Esophagus squamous epithelium (tissue), 5 donors: ENCODE measurements at places on chromosomes 4 and X.
A peak's percentile ranks its signal among the peaks of the same experiment; 100 is the strongest.

GRCh38 chrX:77622672-77623071, 163.3 kb downstream of the ATRX start:
- DNase-seq = no peak
- peaks cover 5% of the 10 kb centered on the region for H3K36me3 ChIP-seq
- H3K27me3 ChIP-seq = no peaks in the 10 kb centered on the region
- H3K4me3 ChIP-seq = no peak overlapping the region
- H3K27ac ChIP-seq = no peak overlapping the region

DNA sequence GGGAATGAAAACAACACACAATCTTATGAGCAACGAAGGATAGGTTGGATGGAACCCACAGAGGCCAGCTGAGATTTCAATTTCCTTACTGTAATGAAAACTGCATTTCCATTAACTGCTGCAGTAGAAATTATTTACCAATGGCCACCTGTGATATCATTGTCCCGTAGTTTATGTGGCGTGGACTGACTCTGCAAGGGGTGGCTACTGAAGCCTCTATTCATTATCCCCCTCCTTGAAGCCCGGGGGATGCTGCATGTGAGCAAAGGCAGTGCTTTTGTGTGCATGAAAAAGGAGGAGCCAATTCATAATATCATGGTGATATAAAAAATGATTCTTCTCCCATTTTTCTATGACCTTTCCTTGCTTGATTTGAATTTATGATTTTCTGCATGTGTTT, 207.8 kb downstream of the PTTG2 start:
- H3K27me3 ChIP-seq = no peaks in the 10 kb centered on the region
- H3K4me3 ChIP-seq = no peak overlapping the region
- peaks cover 23% of the 10 kb centered on the region for H3K4me1 ChIP-seq
- H3K27ac ChIP-seq = no peak overlapping the region

- peak within 1 kb of the TSS; percentile 53 for H3K4me3 ChIP-seq
- H3K36me3 ChIP-seq = no peaks in the 10 kb centered on the region
- H3K27ac ChIP-seq = no peak within 1 kb of the TSS
Measured at GRCh38 chrX:64394874-64395567, at the start of gene MTMR8. TSS of gene MTMR8 (minus strand) at chrX:64395452. CDS start at chrX:64395363, 89 bp downstream.

- H3K4me1 ChIP-seq = peaks cover 10% of the 10 kb centered on the region
- no peaks in the 10 kb centered on the region for H3K36me3 ChIP-seq
- H3K27ac ChIP-seq = no peak overlapping the region
- H3K4me3 ChIP-seq = no peak overlapping the region
Measured at GRCh38 chr4:11198516-11199305, 230.0 kb downstream of the HS3ST1 start.

DNA sequence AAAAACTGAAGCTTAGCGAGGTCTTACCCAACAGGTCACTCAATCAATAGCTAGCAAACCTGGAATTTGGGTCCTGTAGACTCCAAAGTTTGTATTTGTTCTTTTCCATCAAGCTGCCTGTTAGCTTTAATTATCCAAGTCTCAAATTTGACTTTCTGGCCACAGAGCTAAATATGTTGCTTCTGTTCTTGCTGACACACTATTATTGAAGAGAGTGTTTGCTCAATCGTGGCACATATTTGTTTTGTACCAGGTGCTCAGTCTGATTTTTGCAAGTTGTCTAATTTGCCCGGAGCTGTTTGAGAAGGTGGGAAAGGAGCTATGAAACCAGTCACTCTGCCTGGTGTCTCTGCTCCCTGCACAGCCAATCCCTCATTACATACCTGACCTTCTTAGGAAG, 41.7 kb upstream of the FRMD7 start:
- no peak overlapping the region for H3K4me3 ChIP-seq
- H3K27me3 ChIP-seq = no peaks in the 10 kb centered on the region
- H3K36me3 ChIP-seq = no peaks in the 10 kb centered on the region
- H3K4me1 ChIP-seq = no peaks in the 10 kb centered on the region

- no peak overlapping the region for H3K27ac ChIP-seq
- DNase-seq = no peak
- no peaks in the 10 kb centered on the region for H3K27me3 ChIP-seq
Measured at GRCh38 chr4:153143527-153144348, 60.5 kb upstream of the TRIM2 start.

DNA sequence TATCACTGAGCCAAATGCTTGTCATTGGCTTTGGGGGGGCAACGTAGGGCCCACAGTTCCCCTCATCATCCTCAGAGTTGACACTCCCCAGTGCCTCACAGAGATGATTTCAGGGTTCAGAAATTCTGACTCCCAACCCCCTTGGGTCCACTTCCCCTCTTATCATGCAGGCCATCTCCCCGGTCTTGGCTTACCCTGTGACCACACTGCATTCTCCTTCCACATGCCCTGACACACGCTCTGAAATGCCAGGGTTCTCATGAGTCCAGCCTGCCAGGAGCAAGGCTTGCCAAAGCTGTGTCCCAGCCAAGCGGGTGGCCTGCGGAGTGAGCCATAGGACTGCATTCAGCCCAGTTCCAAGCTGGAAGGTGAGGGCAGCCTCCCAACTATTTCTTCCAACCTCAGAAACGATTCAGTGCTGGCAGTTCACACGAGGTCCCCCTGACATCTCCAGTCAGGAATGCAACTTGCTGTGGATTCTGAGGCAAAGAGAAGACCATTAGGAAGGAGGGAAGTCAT, 101.2 kb downstream of the SMIM20 start:
- peak overlapping the region; percentile 50 for H3K27ac ChIP-seq
- DNase-seq = peak; percentile 10
- no peaks in the 10 kb centered on the region for H3K27me3 ChIP-seq
- H3K4me3 ChIP-seq = no peak overlapping the region
- no peaks in the 10 kb centered on the region for H3K4me1 ChIP-seq
- H3K36me3 ChIP-seq = no peaks in the 10 kb centered on the region

GRCh38 chr4:163598028-163598427, 103.5 kb downstream of the TMA16 start:
- H3K4me1 ChIP-seq = no peaks in the 10 kb centered on the region
- no peaks in the 10 kb centered on the region for H3K27me3 ChIP-seq
- H3K27ac ChIP-seq = no peak overlapping the region

DNA sequence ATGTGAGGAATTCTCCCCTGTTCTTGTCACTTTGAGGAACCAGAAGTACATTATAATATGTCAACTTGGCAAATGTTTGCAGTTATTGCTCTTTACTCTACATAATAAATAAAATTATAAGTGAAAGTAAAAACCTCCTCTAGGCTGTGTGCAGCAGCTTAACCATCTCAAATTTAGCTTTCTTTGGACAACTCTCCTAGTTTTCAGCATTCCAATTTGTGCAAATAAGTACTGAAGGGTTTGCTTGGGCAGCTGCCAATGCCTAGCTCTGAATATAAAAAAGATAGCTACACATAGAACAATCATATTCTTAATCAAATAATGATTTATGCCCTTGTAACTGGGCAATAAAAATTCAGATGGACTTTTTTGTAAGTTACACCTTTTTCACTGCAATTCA, 82.5 kb downstream of the GASK1B start:
- no peak overlapping the region for H3K27ac ChIP-seq
- H3K27me3 ChIP-seq = no peaks in the 10 kb centered on the region
- H3K36me3 ChIP-seq = no peaks in the 10 kb centered on the region
- H3K4me1 ChIP-seq = no peaks in the 10 kb centered on the region

- no peak for DNase-seq
- H3K36me3 ChIP-seq = no peaks in the 10 kb centered on the region
- no peak overlapping the region for H3K4me3 ChIP-seq
- H3K4me1 ChIP-seq = peaks cover 7% of the 10 kb centered on the region
- no peak overlapping the region for H3K27ac ChIP-seq
Measured at GRCh38 chr4:47493238-47494123, 8.4 kb downstream of the ATP10D start.
